ENCODE measurements at places on chromosomes 5 and 9.

GRCh38 chr9:20376731-20377375 is 245.4 kb downstream of the MLLT3 start:
- peak; percentile 46 for DNase-seq

DNA sequence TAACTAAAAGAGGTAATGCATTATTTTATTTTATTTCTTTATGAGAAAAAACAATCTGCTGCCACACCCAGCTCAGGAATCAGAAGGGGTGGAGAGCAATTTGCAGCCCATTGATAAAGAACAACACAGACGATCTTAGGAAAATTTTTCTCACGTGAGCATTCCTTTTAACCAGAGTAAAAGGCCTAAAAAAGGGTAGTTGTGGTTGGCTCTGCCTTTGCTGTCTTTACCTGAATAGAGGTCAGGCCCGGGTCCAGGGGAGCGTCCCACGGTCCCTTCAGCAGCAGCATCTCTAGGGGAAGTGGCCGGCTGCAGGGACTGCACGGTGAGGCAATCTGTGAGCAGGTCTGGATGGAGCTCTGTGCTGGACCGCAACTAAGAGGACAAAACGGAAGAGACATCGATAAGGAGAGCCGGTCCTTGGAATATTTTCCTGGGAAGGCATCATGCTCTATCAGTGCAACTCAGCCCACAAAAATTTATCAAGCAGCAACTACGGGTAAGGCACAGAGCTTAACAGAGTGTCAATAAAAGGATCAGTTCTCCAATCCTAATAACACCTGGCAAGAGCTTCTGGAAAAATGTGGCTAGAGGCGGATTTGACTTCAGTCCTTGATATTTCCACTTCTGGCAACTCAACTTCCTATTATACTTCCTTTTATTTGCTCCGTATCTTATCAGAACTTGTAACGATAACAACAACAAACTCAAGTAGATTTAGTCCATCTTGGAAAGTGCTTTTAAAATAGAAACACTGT is 372.8 kb upstream of the RFX3 start:
- no peak for DNase-seq

DNA sequence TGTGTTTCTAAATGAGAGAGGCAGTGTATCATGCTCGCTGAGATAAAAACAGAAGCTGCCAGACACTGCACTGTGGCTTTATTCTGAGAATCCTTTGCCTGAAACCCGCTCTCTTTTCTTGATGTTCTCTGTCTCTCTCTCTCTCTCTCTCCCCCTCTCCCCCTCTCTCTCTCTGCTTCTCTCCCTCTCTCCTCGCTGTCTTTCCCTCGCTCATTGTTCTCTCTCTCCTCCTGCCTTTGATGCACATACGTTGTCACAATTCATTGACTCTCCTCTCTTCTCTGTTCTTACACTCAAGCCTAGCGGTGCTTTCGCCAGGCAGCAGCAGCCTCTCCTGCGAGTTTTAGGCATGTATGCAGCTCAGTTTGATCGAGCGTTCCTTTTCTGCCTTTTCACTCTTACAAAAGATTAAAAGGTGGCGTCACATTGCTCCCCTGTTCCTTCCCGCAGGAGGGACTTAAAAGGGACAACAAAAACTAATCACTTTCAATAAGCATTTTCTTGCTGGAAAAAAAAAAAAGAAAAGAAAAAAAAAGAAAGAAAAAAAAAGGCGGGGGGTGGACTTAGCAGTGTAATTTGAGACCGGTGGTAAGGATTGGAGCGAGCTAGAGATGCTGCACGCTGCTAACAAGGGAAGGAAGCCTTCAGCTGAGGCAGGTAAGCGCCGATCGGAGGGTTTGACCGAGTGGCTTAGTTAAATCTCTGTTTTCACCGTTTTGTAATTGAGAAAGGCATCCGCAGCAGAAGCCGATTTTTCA is 717.9 kb upstream of the WWC1 start:
- DNase-seq: no peak

DNA sequence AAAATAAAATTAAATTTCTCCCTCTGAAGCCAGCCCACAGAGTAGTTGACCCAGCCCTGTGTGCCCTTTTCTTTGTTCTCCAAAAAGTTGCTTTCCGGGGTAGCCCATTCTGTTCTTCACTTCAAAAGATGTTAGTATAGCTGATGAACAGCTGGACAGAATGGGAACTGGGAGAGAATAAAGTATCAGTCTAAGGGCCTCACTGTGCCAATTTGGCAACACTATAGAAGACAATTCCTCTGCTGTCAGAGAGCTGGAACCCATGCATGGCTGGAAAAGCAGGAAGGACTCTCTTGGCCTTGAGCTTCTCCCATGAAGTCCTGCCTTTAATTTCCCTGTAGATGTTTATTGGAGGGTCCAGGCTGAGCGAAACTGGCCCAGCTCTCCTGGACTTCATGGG is 11.0 kb upstream of the TNFSF8 start:
- DNase-seq: no peak

GRCh38 chr5:141492168-141492885 is 3.4 kb downstream of the PCDHGC5 start:
- DNase-seq: no peak

DNA sequence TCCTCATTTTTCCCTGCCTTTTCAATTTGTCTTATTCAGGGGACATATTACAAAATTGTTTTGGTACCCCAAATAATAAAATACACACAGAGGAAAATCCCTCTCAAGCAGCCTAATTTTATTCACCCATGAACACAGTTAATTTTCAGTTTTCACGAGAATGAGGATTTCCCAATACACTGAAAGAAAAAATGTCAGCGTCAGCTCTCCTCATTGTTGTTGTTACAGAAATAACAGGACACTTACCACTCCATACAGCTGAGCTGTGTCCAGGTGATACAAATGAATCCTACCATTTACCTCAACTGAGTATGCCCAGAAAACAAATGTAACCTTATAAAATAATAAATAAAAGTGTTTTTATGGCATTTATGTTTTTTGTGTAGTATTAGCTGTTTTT is 144.6 kb upstream of the PCA3 start:
- no peak for DNase-seq

- no peak for DNase-seq
Measured at GRCh38 chr5:177335701-177336065, 15.8 kb downstream of the LMAN2 start.

GRCh38 chr9:124473310-124473709 is 23.1 kb downstream of the ADGRD2 start:
- no peak for DNase-seq

- DNase-seq: no peak
Measured at GRCh38 chr5:145738227-145738626, 96.9 kb downstream of the PRELID2 start.

- no peak for DNase-seq
Measured at GRCh38 chr5:2201832-2202231, 319.1 kb upstream of the IRX4 start.

GRCh38 chr5:72314571-72315172 is 5.4 kb downstream of the MRPS27 start:
- DNase-seq: peak; percentile 50

GRCh38 chr5:62199792-62200716 is 106.0 kb upstream of the KIF2A start:
- no peak for DNase-seq

GRCh38 chr5:20029266-20029665 is 41.3 kb upstream of the CDH18 start:
- DNase-seq: no peak

- DNase-seq: no peak
Measured at GRCh38 chr5:83364312-83365299, 106.9 kb upstream of the VCAN start.

- DNase-seq: peak; percentile 40
Measured at GRCh38 chr5:135203593-135204036, 169.6 kb upstream of the PITX1 start.

DNA sequence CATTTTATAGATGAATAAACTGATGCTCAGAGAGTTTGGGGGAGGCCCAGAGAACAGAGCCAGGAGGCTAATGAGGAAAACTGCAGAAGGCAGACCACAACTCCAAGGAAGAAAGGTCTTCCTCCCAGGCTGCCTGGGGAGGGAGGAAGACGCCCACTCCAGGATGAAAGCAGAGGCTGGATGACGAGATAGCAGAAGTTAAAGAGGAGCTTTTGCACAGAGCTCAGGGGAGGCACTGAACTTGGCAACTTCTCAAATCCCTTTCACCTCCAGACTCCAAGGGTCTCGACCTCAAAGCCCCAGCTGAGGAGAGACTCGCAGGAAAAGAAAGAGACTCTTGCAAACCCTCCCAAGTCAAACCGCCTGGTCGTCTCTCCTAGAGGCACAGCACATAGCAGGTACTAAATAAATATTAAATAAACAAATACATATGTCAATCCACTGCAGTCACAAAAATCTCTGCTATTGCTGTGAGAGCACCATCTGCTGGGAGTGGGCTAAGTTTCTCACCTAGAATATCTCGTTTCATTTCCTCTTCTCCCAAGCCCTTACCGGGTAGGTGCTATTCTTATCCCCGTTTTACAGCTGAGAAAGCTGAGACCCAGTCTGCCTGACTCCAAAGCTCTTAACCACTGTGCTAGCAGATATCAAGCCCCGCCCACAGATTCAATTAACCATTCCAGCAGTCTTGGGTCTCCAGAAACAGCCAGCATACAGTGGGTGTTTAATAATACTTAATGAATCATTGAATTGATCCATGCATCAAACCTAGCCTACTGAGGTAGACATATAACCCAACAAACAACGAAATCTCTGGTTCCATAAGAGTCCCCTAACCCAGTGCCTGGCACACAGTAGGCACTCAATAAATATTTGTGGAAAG is 97.8 kb upstream of the HAND1 start:
- DNase-seq: no peak

GRCh38 chr9:27534131-27534530 is 4.5 kb upstream of the MOB3B start:
- no peak for DNase-seq

GRCh38 chr5:93349613-93350012 is 231.4 kb downstream of the NR2F1-AS1 start:
- DNase-seq: no peak

GRCh38 chr9:38125889-38126288 is 56.9 kb upstream of the SHB start:
- no peak for DNase-seq

Measured in hematopoietic multipotent progenitor cell treated with erythropoietin and hydrocortisone succinate and interleukin-3 and kit ligand, for 17 days (in vitro differentiated cells).